Stimulated activated CD4-positive, alpha-beta T cell treated with anti-CD3 and anti-CD28 coated beads, Interleukin-2, amount 100 ng/mL, for 4 hours (primary cell): ENCODE measurements at places on chromosomes 6 and 20.

- DNase-seq: no peak
These were observed 4.0 kb upstream of the HEY2 start for GRCh38 chr6:125745281-125746018.

DNA sequence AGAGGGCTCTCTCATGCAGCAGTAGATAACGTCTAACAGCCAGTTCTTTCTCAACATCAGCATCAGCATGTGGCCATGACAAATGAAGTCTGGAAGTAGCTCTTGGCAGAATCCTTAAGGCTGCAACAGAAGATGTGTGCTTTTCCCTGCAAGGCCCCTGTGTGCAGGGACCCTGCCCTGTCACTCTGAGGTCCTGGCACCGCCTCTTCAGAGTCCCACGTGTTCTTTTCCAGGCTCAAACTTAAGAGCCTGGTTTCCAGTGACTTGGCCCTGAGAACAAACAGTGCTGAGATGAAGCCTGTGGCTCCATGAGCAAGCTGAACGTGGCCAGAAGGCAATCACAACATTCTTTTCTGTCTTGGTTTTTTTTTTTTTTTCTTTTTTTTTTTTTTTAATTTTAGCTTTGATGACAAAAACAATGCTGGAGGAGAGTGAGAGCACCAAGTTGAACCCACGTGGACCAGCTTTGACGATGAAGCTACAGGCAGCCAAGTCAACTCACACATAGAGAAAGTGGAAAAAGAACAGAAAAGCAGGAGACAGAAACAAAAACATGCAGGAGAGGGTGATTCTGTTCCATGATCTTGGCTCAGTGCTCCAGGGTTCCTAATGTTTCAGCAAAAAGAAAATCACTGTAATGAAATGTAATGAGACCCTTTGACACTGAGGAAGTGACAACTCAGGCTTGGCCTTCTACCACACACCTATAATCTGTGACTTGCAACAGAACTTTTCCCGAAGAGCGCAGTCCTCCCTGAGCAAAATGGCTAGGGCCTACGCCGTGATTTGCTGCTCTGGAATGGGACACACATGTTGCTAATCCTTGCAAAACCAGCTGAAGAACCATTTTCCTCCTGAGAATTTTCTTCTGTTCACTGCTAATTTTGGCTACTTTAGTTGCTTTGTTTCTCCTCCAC lies 86.1 kb downstream of the FOXC1 start:
- no peak for DNase-seq

GRCh38 chr6:7390226-7390878 lies 744 bp downstream of the RIOK1 start:
- DNase-seq: no peak

- no peak for DNase-seq
These were observed 1265.4 kb upstream of the MAP3K7 start for GRCh38 chr6:91852252-91852651.

GRCh38 chr6:125528621-125529041 lies 220.8 kb upstream of the HEY2 start:
- no peak for DNase-seq
